Thoracic aorta (tissue), 2 donors: ENCODE measurements at places on chromosomes 11 and 22. TPM values are rescaled to one million over a fixed set of nuclear protein-coding genes. Genes with fewer than 3 reads are reported as not detected.
A peak's percentile ranks its signal among the peaks of the same experiment; 100 is the strongest.

- H3K4me1 ChIP-seq: no peaks in the 10 kb centered on the region
- no peak for DNase-seq
- peaks cover 33% of the 10 kb centered on the region for H3K36me3 ChIP-seq
- no peak overlapping the region for H3K4me3 ChIP-seq
Observed at GRCh38 chr11:3101921-3102640, 44.9 kb upstream of the CARS1 start.

DNA sequence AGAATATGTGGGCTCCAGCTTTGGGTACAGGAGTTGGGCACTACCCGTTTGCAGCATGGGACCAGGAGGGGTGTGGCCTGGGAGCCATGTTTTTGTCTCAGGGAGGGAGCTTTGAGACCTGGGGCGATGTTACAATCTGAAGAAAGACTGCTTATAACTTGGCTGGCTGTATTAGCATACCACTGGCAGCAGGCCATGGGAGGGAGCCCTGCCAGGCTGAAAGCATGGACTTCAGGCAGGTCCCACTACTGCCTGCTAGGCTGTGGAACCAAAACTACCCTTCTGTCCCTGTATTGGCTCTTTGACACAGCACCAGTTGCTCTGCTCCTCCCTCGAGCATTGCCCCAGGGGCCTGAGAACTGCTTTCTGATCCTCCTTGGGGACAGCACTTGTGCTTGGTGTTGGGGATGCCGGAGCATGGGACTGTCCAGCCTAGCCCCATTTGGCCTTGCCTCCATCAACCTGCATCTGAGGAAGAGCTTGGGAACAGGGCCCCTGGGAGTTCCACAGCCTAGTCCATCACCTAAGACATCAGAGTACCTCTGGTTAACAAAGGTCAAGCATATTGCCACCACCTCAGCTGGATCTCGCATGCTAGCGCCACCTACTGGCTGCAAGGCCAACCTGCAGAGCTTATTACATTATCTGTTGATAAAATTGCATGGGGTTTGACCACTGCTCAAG, 217.4 kb downstream of the SBF2 start:
- H3K4me1 ChIP-seq: peaks cover 20% of the 10 kb centered on the region
- H3K27ac ChIP-seq: no peak overlapping the region
- DNase-seq: peak; percentile 9
- H3K27me3 ChIP-seq: no peaks in the 10 kb centered on the region
- H3K36me3 ChIP-seq: no peaks in the 10 kb centered on the region

- no peak for DNase-seq
- peak overlapping the region; percentile 36 for H3K4me3 ChIP-seq
- peak overlapping the region; percentile 81 for H3K27ac ChIP-seq
- no peaks in the 10 kb centered on the region for H3K36me3 ChIP-seq
- H3K27me3 ChIP-seq: no peaks in the 10 kb centered on the region
Observed at GRCh38 chr11:74418509-74418895, 20.3 kb upstream of the PGM2L1 start.

GRCh38 chr11:61297746-61298145, 2.6 kb upstream of the VWCE start:
- H3K36me3 ChIP-seq: peaks cover 40% of the 10 kb centered on the region
- H3K4me3 ChIP-seq: no peak overlapping the region
- H3K27ac ChIP-seq: no peak overlapping the region
- H3K4me1 ChIP-seq: peaks cover 47% of the 10 kb centered on the region
- no peaks in the 10 kb centered on the region for H3K27me3 ChIP-seq

GRCh38 chr11:2517386-2518064, 72.7 kb downstream of the KCNQ1 start:
- H3K4me3 ChIP-seq: no peak overlapping the region
- H3K27me3 ChIP-seq: no peaks in the 10 kb centered on the region
- no peaks in the 10 kb centered on the region for H3K36me3 ChIP-seq
- no peaks in the 10 kb centered on the region for H3K4me1 ChIP-seq
- DNase-seq: no peak

DNA sequence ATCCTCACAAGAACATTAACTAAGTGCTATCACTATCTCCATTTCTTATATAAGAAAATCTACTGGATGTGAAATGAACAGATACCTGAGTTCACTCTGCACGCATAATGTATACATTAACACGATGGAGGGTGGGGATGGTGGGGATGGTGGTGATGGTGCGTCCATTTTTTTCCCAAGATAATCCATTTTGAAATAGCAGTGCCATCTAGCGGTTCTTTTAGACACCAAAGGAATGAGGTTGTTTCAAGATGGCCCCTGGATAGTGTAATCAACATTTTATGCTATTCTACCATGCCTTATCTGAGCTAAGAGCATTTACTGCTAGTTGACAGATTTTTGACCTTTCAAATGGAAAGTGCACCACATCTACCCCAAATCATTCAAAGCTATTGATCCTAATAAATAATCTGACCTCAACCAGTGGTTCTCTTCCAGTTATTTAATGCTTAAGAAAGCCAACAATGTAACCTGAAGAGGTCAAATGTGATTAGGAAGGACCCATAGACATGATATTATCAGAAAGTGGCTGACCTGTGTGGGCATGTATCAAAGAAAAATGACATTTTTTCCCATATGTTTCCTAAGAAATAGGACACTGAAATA, 714.7 kb upstream of the TENM4 start:
- no peak for DNase-seq
- no peaks in the 10 kb centered on the region for H3K27me3 ChIP-seq
- H3K4me3 ChIP-seq: no peak overlapping the region
- no peaks in the 10 kb centered on the region for H3K36me3 ChIP-seq

- no peak overlapping the region for H3K27ac ChIP-seq
- H3K27me3 ChIP-seq: no peaks in the 10 kb centered on the region
Observed at GRCh38 chr22:32720924-32721323, 80.6 kb upstream of the TIMP3 start.

The APOBEC3B gene
- total RNA-seq: 0.42 TPM

The OVOL1 gene
- 0.27 TPM for total RNA-seq

The TMEM132A gene
- total RNA-seq: 7.7 TPM

The CARD16 gene
- total RNA-seq: 13.5 TPM

The GUCY1A2 gene
- total RNA-seq: 9.4 TPM
